ENCODE measurements at places on chromosomes 2 and 18.

GRCh38 chr2:119385466-119385865, 18.7 kb downstream of the DBI start:
- DNase-seq = no peak

GRCh38 chr2:150127346-150127990, 360.0 kb downstream of the RND3 start:
- no peak for DNase-seq

- no peak for DNase-seq
Measured at GRCh38 chr2:36696533-36696932, at the start of gene VIT. Gene VIT (plus strand): TSS chr2:36696707. CDS start chr2:36716371, 19,664 bp downstream.

DNA sequence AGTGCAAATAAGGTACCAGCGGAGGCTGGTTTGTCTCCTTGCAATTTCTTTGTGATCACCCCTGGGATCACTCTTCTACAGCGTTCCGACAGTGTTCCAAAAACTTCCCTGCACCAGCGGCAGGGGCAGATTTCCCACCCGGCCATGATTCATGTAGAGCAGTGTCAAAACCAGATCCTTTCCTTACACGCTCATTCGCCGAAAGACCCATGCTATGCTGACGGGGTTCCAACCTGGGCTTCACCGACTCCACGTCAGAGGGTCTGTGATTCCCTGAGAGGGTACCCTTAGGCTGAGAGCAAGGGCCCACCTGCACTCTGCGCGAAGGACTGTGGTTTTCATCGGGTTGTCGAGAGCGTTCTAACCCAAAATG, 423 bp upstream of the TTC27 start:
- DNase-seq = no peak

DNA sequence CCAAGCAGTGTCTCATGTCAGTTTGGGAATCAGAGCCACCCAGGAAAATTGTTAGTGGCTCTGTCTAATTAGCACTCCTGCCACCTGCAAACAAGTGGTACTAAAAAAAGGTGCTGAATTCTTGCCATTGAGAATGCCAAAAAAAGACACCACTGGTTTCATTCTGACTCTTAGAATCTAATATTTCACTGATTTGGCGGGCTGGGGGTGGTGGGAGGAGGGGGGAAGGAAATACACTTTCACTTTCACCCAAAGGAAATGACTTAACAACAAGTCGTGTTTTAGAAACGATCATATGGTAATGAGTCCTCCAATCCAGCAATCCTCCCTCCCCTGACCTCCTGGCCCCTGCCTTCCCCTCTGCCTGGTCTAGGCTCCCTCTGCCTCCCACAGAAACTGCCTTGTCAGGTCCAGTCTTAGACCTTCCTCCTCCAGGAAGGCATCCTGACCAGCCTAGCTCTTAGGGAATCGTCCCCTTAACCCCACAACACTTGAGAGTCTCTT, 4.4 kb upstream of the KLHL29 start:
- no peak for DNase-seq

GRCh38 chr2:21326152-21326551, 202.4 kb downstream of the TDRD15 start:
- no peak for DNase-seq

DNA sequence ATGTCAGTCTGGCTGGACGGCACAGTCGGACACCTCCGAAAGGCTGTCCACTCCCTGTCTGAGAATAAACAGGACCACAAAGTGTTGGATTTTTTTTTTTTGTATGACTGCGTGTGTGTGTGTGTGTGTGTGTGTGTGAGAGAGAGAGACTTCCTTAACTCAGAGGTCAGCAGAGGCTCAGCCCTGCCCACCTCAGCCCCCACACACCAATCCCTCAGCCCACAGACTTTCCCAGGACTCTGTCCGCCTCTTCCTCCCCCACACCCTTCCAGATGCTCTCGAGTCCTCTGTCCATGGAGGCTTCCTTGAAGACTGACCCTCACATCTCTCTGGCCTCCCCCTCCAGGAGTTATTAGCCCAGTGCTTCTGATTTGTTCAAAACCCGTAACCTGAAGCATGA, 147.3 kb downstream of the BCL11A start:
- no peak for DNase-seq

DNA sequence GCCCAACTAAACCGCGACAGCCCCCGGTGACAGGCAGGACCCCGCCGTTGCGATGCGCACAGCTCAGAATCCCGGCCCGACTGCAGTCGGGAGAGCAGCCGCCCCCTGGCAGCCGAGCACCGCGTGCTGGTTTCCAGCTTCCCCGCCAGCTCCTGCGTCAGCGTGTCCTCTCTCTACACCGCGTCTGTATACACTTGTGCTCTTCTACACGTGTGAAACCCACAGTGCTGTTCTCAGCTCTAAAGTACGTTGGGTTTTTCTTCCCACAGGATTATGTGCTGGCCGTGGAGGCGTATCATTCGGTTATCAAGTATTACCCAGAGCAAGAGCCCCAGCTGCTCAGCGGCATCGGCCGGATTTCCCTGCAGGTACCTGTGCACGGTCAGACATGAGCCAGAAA, 54.0 kb downstream of the ADI1 start:
- no peak for DNase-seq

DNA sequence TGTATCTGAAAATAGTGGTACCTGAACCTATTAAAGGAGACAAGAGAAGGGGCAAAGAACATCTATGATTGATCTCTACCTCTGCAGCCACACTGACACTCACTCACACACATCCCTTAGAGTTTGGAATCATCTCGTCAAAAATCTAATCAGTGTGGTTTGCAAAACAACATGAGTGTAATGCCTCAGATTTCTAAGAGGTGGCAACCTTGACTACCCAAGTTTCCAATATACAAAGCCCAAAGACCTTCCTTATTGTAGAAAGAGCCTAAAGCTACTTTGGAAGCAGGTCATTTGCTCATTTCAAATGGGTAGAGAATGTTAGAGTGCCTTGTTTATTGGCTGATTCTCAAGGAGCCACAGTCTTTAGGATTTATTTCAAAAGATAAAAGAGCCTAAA, 444.9 kb downstream of the ARHGAP15 start:
- no peak for DNase-seq
